ENCODE measurements at places on chromosomes 12 and 14. TPM values are rescaled to one million over a fixed set of nuclear protein-coding genes. Genes with fewer than 3 reads are reported as not detected.

MORN3 gene
- total RNA-seq: 0.99 TPM

GRCh38 chr14:94670692-94671285, 58.6 kb downstream of the SERPINA3 start:
- no peak for DNase-seq

EMP1 gene
- total RNA-seq: 16.3 TPM

- DNase-seq: no peak
These were observed 39.2 kb downstream of the DACT1 start for GRCh38 chr14:58677001-58677400.

- DNase-seq: no peak
These were observed 172.4 kb upstream of the NTF3 start for GRCh38 chr12:5259523-5259922.

GRCh38 chr12:2163177-2163941, 110.6 kb downstream of the CACNA1C start:
- DNase-seq: no peak

GRCh38 chr12:46818642-46819041, 7.2 kb downstream of the SLC38A4 start:
- DNase-seq: no peak

VRTN gene
- total RNA-seq: not detected

DNA sequence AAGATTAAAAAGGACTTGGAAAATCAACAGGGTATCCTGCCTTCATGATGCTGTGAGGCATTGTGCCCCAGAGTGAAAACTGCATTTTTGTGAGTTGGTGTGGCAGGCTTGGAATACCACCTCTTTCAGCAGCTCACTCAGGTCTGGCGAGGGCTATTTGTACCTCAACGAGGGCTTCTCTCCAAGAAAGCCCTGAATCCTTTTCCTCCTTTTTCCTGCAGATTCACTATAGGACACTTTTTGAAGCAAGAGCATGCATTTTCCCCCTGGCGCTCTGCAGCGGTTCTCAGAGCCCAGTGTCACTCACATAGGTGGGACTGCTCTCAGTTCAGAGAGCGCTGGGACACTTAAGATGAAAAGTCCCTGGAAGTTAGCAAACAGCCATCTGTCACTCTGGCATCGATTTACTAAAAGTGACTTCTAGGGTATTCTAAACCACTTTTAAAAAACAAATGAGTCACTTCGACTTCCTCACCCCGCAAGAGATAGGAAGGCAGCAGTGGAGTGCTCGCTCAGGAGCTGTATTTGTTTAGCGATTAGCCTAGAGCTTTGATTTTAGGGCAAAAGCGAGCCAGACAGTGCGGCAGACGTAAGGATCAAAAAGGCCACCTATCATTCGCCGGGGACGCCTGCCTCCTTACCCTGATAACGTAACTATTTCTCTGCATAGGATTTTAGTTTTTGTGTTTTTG, 782 bp upstream of the LGR5 start:
- no peak for DNase-seq

- DNase-seq: no peak
These were observed 256.6 kb upstream of the PPFIA2 start for GRCh38 chr12:82015623-82016347.

- DNase-seq: no peak
These were observed 13.2 kb upstream of the GALNT9 start for GRCh38 chr12:132342251-132343227.

GRCh38 chr14:31487886-31488285, at the start of gene GPR33:
Gene GPR33, minus strand, starts transcription at chr14:31488039. Its CDS starts 4,074 bp downstream, at chr14:31483965.
- DNase-seq: no peak

DNA sequence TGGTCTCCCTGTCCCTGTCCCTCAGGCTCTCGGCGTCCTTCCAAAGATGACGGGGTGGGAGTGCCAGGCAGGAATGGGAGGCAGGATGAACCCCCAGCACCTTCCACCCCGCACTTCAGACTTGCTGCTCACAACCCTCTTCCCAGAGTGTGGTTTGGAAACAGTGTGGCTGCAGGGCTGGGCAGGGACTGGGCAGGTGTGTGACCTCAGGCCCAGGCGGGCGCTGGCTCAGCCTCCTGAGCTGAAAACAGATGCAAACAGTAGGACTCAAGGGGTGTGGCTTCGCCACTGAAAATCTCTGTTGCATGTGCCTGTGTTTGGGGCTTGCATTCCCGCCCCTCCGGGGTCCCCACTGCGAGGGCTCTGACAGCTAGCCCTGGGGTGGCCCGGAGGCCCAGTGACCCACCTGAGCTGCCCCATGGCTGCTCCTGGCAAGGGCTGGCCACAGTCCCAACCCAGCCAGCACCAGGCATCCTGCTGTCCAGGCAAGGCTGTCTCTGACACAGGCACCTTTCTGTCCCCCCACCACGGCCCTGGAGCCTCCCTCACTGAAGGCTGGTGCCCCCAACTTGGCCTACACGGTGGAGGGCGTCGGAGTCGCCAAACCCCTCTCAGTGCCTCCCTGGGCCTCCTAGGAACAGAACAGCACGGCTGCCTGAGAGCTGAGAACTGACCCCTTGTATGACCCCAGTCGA, 46.1 kb downstream of the BEGAIN start:
- DNase-seq: no peak

All from mesothelial cell of epicardium (in vitro differentiated cells).